ENCODE measurements at places on chromosomes 6 and 20. TPM values are rescaled to one million over a fixed set of nuclear protein-coding genes. Genes with fewer than 3 reads are reported as not detected.

The FBXO30 gene
- polyA plus RNA-seq, result 6.7 TPM

The TP53TG5 gene
- polyA plus RNA-seq, result 0.95 TPM

The SRMS gene
- polyA plus RNA-seq, result not detected

The UBR2 gene
- 11.5 TPM for polyA plus RNA-seq

The RAET1E gene
- polyA plus RNA-seq, result 0.41 TPM

DNA sequence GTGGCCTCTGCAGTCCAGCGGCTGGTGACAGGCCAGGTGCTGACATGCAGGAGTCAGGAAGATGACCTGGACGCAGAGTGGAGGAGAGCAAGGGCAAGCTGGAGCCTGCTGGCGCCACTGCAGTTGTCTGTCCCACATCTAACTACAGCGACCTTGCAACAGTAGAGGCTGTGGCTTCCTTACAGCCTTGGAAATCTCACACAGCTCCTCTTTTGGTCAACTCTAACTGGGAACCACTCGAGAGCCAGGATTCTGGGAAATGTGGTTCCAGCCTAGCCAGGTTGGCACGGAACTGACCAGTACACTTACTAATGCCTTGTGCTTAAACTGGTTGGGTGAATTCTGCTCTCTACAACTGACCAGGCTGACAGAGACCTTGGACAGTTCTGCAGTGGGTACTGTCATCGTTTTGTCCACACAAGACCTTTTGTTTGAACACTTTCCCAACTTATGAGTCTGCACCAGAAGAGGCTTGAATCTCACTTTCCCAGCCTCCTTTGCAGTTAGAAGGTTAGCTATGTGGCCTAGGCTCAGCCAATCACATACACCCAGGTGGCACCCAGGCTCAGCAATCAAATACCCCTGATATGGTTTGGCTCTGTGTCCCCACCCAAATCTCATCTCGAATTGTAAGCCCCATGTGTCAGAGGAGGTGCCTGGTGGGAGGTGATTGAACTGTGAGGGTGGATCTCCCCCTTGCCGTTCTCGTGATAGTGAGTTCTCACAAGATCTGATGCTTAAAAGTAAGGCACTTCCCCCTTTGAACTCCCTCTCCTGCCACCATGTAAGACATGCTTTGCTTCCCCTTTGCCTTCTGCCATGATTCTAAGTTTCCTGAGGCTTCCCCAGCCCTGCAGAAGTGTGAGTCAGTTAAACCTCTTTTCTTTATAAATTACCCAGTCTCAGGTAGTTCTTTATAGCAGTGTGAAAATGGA lies 153.5 kb downstream of the ZMYND8 start:
- no peak for DNase-seq

DNA sequence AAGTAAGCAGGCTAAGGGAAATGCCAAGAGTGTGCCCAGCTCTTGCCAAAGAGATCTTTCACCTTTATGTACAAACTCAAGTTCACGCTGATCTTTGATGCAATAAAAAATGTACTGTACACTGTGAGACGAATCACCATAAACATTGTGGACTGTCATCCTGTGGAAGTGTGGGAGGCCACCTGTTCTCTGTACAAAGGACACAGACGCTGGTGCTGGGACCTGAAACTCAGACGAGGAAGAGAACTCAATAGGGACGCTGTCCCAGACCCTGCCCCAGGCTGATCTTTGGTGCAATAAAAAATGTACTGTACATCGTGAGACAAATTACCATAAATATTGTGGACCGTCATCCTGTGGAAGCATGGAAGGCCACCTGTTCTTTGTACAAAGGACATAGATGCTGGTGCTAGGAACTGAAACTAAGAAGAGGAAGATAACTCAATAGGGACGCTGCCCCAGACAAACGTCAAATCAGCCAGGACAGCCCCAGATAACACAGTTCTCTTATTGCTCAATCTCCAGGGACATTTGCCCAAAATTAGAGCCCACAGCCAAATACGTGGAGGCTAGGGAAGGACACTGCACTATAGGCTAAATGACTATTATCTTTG lies 312.7 kb upstream of the SGK1 start:
- no peak for DNase-seq

DNA sequence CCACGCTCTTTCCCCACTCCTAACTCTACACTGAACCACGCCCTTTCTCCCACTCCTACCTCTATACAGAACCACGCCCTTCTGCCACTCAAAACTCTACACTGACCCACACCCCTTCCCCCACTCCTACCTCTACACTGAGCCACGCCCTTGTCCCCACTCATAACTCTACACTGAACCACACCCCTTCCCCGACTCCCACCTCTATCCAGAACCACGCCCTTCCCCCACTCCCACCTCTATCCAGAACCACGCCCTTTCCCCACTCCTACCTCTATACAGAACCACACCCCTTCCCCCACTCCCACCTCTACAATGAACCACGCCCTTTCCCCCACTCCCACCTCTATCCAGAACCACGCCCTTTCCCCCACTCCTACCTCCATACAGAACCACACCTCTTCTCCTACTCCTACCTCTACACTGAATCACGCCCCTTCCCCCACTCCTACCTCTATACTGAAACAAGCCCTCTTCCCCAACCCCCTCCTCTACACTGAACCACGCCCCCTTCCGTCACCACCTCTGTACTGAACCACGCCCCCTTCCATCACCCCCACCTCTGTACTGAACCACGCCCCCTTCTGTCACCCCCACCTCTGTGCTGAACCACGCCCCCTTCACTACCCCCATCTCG lies 10.1 kb downstream of the PXMP4 start:
- DNase-seq, result no peak

DNA sequence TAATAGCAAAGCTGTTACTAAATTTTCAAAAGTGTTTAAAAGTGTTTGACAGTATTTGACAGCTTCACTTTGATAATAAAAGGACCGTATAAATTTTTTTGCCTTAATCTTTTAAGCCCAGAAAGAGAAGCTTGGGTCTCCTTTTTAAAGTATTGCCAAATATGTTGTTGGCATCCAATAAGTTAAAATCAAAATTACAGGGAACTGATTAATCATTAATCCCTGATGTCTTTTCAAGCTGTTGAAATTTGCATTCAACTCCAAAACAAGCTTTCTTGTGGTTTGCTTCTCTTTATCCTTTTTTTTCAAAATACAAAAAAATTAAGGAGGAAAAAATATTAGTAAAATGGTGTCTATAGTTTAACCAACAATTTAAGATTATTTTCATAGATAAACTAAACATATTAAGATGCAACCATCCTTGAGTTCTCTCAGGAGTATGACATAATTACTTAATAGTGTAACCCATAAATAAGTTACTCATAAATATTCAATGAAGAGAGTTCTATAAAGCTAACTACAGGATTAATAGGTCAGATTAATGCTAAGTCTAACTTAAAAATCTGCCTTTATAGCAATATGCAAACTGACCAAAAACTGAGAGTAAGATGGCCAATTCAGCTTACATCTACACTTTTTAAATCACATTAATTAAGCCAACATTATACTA lies 27.0 kb upstream of the CALHM6 start:
- DNase-seq, result no peak

DNA sequence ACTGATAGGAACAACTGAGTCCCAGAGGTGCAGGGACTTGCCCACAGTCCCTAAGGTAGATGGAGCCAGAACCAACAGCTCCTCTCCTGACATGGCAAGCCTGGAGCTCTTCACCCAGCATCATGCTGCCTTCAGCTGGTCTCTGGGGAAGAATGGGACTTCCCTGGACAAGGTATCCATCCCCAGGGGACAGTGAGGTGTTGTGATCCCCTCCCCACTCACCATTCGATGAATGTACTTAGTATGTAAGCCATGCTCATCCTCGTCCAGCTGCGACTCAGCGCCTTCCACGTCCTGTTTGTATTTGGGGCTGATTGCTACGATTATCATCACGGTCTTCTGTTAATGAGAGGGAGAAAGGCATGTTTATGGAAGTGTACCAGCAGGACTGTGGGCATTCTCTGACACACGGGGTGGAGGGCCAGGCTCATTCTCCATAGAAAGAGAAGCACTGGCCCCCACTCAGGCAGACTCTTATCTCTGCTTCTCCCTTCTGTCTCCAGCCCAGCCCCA lies 39.4 kb downstream of the TRAF3IP2 start:
- no peak for DNase-seq

GRCh38 chr6:129281168-129281796 lies 398.3 kb downstream of the LAMA2 start:
- DNase-seq, result no peak

GRCh38 chr20:1509237-1509636 lies 18.0 kb upstream of the SIRPB2 start:
- no peak for DNase-seq

GRCh38 chr6:143015300-143015706 lies 45.4 kb upstream of the AIG1 start:
- no peak for DNase-seq

- DNase-seq, result no peak
Measured at GRCh38 chr6:89034586-89035251, 45.8 kb upstream of the PNRC1 start.

- DNase-seq, result no peak
Measured at GRCh38 chr20:46770330-46771194, 61.1 kb downstream of the SLC2A10 start.

All from right cardiac atrium (tissue), 5 donors.